ENCODE measurements at places on chromosomes 5 and 9.

DNA sequence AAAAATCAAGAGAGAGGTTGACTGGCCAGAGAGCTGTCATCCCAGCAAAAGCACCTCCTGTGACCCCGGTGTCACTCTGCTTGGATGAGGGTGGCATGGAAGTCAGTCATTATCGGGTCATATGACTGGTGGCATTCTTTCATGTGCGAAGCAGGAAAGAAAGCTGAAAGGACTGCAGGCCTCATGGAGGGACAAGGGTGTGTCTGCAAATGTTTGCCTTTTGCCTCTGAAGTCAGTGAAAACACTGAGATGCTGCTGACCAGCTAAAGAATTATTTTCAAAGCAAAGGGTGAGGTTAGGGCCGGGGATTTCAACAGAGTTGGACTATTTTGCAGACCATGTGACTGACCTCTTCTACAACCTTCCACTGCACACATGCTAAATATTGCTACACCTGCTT, 298.3 kb downstream of the CSNK1G3 start:
- no peak for DNase-seq

GRCh38 chr5:156154757-156155156, 172.2 kb upstream of the SGCD start:
- DNase-seq = no peak

- DNase-seq = no peak
Observed at GRCh38 chr5:108196276-108196675, 185.6 kb downstream of the FBXL17 start.

DNA sequence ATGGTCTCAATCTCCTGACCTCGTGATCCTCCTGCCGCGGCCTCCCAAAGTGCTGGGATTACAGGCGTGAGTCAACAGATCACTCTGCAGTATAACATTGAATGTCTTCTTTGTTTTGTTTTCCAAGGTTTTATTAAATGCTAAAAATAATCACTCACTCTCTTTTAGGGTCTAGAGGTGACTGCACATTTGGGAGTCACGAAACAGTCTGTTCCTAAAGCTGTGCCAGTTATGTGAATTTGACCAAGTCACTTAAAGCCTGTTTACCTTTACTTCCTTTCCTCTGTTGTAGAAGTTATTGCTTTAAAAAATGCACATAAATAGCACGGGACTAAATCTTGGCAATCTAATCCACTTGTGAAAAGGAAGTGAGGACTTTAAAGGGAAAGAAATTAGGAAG, 304.9 kb upstream of the PTGER4 start:
- DNase-seq = no peak

- DNase-seq = no peak
Observed at GRCh38 chr5:6342689-6343315, 35.5 kb downstream of the MED10 start.

- no peak for DNase-seq
Observed at GRCh38 chr9:99445920-99446319, 223.8 kb downstream of the SEC61B start.

DNA sequence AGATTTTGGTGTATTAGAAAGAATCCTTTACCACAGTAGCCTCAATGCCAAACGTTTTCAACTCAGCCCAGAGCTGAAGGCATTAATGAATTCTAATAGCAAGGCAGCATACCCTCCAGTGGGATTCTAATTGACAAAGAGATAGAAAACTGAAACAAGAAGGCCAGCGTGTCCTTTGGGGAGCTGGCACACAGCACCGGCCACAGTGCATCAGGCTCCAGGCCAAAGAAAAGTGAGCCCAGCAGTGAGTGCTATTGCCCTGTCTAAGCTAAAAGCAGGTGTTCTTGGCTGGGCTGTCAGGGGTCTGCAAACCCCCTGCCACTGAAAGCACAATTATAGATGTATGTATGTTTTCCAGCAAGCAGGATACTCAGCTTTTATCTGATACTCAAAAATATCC, 40.4 kb downstream of the PPIC start:
- DNase-seq = no peak

DNA sequence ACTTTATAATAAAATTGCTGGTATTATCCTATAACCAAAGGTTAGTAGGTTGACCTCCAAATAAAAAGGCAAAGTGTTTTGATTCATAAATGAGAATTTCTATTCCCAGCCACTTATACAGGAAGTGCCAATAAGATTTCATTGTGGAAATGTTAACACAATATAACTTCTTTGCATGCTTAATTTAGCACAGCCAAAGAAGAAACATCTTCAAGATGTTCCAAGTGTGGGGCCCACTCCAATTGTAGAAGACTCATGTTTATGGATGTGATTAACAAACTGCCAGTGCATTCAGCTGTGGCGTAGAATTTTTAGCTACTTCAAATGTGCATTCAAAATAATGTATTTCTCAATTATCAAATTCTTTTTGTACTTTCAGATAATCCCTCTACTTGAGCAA, 402.3 kb downstream of the DEPDC1B start:
- DNase-seq = no peak

- no peak for DNase-seq
Observed at GRCh38 chr9:7778851-7779600, 20.6 kb downstream of the DMAC1 start.

DNA sequence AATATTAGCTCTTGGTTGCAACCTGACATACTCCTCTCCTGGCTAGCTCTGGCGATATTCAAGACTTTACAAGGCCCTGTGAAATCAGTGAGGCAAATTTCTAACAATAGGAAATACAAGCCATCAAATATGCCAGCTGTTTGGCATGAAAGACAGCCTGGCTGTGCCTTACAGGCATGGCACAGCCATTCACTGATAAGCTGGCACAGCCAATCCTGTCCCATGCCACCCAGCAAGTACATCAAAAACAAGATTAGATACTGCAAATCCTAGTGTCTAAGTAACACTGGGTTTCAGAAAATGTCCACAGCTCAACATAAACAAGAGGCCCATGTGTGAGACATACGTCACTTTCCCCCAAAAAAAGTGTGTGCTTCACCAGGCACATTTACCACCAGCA, 1045.8 kb upstream of the DMAC1 start:
- no peak for DNase-seq

- no peak for DNase-seq
Observed at GRCh38 chr5:106163233-106163632, 1507.5 kb downstream of the EFNA5 start.

GRCh38 chr5:154940375-154940771, 500 bp upstream of the MRPL22 start:
- DNase-seq = no peak

DNA sequence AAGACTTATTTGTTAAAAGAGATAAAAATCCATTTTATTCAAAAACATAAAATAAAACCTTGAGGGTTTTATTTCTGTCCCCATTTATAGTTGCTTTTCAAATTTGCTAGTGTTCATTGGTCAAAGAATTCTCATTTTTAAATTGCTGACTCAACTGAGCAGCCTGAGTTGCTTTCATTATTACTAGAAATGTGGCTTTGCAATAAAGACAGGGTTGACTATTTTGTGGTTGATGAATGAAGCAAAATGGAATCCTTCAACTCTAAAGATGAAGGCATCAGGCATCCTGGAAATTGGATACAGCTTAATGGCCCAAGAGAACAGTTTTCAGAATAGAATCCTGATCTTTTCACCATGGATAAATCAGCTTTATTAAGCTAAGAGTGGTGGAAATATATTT, 23.9 kb upstream of the PPP3R2 start:
- DNase-seq = no peak

DNA sequence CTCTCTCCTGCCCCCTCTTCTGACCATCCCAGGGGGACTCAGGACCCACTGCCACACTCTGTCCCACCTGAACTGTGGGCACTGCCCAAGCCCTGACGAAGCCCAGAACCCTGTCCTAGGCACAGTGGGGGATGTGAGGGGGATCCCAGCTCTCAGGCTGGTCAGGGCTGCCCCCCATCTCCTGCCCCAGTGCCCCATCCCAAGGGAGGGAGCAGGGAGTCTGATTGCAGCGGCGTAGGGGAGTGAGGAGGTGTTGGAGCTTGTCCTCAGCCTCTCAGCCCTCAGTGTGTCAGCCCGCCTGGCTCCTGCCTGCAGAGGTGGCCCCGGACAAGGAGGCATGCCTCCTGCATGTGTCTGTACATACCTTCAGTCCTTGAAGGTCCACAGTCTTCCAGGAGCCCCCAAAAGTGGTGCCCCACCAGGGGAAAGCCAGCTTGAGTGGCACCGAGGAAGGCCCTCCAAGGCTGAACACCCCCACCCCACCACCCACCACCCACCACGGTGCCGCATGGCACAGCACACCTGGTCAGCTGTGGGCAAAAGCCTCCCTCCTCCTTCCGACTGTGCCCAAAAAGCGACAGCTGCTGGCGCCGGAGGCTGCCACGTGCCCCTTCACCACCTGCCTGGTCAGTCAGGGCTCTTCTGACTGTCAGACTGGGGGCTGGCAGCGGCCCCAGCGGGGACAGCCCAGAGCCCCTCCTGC, 930 bp downstream of the SARDH start:
- no peak for DNase-seq

DNA sequence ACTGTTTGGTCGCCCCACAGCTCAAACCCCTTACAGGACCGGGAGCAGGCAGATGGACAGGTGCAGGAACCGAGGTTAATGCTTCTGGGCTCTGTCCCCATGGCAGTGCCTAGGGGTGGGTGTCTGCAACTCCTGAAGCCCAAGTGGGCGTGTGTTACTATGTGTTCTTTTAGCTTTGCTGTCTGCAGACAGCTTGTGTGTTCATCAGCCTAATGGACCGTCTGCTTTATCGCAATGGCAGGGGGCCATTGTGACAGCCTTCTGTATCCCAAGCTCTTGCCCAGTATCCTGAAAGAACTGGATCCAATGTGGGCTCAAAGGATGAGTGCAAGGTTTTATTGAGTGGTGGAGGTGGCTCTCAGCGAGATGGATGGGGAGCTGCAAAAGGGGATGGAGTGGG, 266.7 kb downstream of the CSNK1G3 start:
- DNase-seq = no peak

- DNase-seq = no peak
Observed at GRCh38 chr9:86562691-86563090, 208.5 kb upstream of the TUT7 start.

Measured in AML-193 (cell line).